ENCODE measurements at places on chromosomes 1 and 21.
A peak's percentile ranks its signal among the peaks of the same experiment; 100 is the strongest.

DNA sequence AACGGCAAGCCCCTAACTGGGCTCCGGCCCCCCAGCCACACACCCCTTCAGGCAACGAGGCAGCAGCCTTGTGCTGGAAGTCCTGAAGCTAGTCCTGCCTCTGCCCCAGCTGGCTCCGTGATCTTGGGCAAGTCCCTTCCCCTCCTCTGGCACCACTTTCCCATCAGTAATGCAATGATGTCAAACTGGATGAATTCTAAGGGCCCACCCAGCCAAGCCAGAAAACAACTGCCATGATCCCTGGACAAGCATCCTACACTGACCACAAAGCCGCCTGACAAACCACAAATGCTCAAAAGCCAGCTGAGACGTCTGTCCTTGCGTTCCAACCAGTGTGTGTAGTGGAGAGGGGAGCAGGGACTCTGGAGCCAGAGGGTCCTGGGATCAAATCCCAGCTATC, 26.8 kb downstream of the IFFO2 start:
- no peak for DNase-seq

DNA sequence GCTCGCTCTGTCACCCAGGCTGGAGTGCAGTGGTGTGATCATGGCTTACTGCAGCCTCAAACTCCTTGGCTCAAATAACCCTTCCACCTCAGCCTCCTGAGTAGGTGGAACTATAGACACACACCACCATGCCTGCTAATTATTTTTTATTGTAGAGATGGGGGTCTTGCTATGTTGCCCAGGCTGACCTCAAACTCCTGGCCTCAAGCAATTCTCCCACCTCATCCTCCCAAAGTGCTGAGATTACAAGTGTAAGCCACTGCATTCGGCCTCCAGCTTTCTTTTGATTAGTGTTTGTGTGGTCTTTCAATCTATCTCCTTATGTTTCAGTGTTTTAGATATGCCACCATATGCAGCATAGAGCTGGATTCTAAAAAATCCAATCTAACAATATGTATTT, 19.9 kb upstream of the CSF3R start:
- no peak for DNase-seq

DNA sequence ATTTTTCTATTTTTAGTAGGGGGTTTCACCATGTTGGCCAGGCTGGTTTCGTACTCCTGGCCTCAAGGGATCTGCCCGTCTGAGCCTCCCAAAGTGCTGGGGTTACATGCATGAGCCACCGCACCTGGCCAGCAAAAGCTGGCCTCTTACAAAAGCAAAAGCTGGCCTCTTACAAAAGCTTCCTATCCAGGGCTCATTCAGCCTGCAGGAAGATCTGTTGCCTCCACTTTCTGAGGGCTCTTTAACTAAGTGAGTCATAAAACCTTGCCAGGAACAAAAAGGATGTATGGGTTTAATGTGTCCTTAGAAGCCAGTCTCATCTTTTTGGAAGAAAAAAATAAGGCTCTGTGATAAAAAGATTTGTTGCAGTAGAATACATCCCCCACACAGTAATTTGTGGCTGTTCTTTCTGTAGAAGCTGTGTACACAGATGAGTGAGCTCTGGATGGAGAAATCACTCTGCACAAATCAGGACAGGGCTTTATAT, 15.0 kb downstream of the HTR1D start:
- no peak for DNase-seq

- DNase-seq: no peak
Measured at GRCh38 chr1:114270282-114270681, 116.6 kb upstream of the SYT6 start.

GRCh38 chr1:43345120-43345519, 7.5 kb downstream of the MPL start:
- DNase-seq: no peak

GRCh38 chr1:207698822-207699483, 52.9 kb upstream of the CD46 start:
- peak; percentile 56 for DNase-seq

- DNase-seq: peak; percentile 56
Measured at GRCh38 chr1:234065794-234066447, 161.4 kb downstream of the SLC35F3 start.

DNA sequence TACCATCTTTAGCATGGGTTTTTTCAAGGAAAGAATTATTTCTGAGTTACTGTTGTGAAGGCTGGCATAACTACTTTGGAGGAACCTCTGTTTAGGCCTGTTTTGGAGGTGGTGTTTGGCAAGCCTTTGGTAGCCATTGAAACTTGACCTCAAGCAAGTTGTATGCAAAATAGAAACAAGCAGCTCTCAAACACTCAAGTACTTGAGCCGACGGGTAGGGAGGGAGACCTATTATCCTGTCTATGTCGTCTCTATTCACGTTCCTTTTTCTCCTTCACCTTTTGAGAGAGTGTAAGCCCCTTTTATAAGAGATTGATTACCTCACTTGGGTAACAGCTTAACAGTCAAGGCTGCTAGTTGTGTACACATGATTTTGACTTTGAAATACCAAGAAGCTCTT, 878.3 kb upstream of the CXADR start:
- no peak for DNase-seq

DNA sequence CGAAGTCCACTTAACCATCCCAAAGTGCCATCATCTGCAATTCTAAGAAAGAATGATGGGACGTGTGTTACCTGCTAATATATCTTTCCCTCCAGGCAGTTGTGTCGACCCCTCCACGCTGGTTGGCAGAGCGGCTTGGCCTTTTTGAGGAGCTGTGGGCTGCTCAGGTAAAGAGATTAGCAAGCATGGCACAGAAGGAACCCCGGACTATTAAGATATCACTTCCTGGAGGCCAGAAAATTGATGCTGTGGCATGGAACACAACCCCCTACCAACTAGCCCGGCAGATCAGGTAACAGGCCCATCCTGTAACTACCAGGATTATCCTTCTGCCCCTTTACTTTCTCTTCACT, 520 bp downstream of the TARS2 start:
- DNase-seq: no peak

DNA sequence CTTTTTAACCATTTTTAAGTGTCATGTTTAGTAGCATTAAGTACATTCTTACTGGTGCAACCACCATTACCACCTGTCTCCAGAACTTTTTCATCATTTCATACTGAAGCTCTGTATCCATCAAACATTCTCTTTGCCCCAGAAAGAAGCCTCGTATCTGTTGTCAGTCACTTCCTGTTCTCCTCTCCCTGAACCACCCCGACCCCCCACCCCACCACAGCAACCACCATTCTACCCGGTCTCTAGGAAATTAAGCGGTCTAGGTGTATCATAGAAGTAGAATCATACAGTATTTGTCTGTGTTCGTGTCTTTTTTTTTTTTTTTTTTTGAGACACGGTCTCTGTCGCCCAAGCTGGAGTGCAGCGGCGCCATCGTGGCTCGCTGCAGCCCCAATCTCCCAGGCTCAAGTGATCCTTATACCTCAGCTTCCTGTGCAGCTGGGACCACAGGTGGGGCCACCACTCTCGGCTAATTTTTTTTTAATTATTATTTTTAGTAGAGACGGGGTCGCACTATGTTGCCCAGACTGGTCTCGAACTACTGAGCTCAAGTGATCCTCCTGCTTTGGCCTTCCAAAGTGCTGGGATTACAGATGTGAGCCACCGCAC, 23.7 kb upstream of the EPHA8 start:
- no peak for DNase-seq

DNA sequence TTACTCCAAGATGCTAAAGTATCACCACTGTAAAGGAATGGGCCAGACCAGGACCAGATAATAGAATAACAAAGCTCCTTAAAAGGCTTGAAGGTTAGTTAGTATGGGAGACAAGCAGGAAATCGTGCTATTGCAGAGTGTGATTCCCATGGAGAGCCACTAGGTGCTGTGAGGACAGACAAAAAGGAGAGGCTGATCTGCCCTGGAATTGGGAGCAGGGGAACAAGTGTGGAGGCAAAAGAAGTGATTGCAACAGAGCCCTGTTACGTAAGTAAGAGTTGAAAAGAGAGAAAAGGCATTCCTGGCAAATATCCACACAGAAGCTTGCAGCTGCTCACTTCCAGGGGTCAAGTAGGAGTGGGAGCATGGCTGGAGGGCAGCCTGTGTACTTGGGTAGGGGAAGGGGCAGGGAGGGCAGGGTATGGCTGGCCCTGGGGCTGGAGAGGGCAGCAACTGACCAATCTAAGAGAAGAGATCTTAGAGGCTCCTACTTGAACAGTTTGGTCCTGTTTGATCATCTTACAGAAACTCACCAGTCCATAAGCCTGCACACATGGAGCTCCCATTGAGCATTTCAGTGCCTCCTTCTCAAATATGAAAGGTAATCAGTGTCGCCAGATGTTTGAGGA, 207.7 kb upstream of the GJB5 start:
- DNase-seq: peak; percentile 25

DNA sequence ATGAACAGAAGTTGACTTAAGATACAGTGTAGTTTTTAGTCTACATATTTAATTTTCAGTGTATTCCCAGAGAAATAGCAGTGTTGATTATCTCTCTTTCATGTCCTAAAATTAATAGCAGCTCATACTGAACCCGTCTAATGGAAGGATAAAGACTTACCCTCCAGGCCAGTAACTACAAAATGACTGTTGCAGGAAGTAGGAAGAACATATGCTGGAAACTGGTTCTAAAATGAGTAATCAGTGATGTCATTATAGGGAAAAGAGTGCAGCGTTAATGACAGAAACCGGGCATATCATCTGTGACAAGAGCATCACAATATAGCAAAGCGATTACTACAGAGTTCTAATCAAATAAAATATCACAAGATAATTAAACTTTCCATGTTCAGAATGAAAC, 385.5 kb downstream of the SMYD3 start:
- DNase-seq: no peak

- peak; percentile 49 for DNase-seq
Measured at GRCh38 chr1:54996359-54996868, 2.3 kb upstream of the BSND start.

DNA sequence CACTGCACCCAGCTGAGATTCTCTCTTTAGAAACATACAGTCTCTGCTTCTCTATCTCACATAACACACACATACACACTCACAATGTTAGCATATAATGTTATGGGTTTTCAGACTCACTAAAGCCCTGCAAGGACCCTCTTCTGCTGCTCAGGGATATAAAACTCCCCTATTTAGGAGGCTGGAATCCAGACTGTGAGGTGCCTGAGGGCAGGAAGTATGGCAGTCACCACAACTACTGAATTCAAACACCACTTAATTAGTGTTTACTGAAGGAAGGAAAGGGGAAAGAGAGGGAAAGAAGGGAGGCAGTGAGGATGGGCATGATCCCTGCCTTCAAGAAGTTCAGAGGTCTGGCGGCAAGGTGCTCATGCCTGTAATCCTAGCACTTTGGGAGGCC, 7.8 kb upstream of the CDK18 start:
- DNase-seq: no peak

DNA sequence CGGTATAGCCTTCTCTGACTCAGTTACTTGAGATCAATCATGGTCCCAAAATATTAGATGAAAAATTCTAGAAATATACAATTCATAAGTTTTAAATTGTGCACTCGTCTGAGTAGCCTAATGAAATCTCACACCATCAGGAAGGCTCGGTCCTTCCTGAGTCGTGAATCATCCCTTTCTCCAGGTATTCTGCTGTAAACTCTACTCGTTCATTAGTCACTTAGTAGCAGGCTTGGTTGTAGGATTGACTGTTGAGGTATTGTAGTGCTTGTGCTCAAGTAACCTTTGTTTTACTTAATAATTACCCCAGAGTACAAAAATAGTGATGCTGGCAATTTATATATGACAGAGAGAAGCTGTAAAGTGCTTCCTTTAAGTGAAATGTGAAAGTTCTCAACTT, 238.7 kb downstream of the OLFM3 start:
- no peak for DNase-seq

Data from SW480 (cell line).